Common myeloid progenitor, CD34-positive (primary cell): ENCODE measurements at places on chromosomes 3 and 15.

DNA sequence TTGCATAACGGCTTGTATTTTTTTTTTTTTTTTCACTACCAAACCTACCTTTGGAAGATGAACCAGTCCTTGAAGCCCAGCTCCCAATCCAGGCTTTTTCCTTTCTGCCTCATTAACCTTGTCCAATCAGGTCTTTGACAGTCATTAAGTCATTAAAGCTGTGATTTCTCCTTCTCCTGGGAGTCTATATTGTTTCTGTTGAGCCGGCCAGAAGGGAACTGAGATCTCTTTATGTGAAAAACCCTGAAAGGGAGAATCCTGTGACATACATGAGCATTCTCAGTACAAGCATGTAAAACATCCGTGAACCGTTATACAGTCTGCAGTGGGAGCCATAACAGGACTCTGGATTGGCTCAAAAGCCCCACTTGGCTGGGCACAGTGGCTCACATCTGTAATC lies 40.0 kb downstream of the ZNF589 start:
- DNase-seq = no peak

DNA sequence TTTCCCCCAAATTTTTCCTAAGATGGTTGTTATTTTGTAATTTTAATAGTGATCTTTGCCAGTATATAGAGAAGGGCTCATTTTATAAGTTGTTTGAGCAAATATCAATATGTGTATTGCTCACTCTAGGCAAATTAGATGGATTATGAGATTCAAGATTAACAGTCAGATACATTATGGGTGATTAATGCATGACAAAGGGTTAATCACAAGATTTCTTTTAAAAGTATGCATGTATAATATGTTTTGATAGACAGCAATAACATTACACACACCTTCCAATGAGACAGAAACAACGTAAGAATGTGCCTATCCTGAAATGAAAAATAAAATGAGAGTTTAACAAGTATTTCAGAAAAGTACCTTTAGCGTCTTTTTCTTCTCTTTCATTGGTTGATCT lies 547.6 kb upstream of the AGTR1 start:
- DNase-seq = no peak

DNA sequence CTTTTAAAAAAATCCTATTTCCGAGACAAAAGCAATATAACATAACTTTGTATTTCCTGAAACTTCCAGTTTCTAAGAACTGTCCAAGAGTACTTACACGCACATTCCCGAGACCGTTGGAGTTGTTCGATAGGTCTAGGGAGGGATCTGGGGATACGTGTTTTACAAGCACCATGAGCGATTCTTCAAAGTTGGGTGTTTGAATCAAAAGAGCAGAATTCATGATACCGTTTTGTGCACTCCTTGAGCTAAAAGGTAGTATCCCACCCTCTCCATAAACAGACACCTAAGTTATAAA lies 700 bp upstream of the EDEM1 start:
- DNase-seq = no peak

DNA sequence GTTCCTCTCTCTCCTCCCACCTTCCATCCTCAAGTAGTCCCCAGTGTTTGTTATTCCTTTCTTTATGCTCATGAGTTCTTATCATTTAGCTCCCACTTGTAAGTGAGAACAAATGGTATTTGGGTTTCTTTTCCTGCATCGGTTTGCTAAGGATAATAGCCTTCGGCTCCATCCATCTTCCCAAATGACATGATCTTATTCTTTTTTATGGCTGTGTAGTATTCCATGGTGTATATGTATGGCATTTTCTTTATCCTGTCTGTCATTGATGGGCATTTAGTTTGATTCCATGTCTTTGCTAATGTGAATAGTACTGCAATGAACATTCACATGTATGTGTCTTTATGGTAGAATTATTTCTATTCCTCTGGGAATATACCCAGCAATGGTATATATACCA lies 62.4 kb upstream of the CFAP161 start:
- DNase-seq = no peak

GRCh38 chr3:189375532-189375931 lies 203.8 kb downstream of the TPRG1 start:
- no peak for DNase-seq
